Jurkat, Clone E6-1 (cell line): ENCODE measurements at places on chromosomes 1 and 21.
A peak's percentile ranks its signal among the peaks of the same experiment; 100 is the strongest.

GRCh38 chr1:93800856-93801255 lies 78.2 kb downstream of the DNTTIP2 start:
- DNase-seq, result no peak

GRCh38 chr21:32966120-32966519 lies 59.6 kb upstream of the OLIG2 start:
- no peak for DNase-seq

- no peak for DNase-seq
These were observed 35.7 kb upstream of the CLSTN1 start for GRCh38 chr1:9859281-9860014.

GRCh38 chr1:172954476-172955150 lies 96.1 kb downstream of the TNFSF18 start:
- DNase-seq, result no peak

DNA sequence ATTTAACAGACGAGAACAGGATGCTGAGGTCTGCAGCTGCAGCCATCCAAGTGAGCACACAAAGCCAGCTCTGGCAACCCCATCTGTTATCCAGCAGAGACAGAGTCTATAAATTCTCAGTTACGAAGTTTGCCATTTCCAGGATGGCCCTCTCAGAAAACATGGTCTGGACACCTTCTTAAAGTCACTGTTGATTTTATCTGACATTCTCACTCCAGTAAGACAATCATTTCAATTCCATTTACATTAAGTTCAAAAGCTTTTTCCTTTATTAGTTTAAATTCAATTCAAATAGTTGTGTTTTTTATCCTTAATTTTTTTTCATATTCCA lies 125.5 kb downstream of the DMRTB1 start:
- DNase-seq, result no peak

GRCh38 chr21:41817228-41817627 lies 50.4 kb upstream of the RIPK4 start:
- DNase-seq, result peak; percentile 55

GRCh38 chr21:35190201-35190701 lies 141.1 kb upstream of the RUNX1 start:
- DNase-seq, result no peak

DNA sequence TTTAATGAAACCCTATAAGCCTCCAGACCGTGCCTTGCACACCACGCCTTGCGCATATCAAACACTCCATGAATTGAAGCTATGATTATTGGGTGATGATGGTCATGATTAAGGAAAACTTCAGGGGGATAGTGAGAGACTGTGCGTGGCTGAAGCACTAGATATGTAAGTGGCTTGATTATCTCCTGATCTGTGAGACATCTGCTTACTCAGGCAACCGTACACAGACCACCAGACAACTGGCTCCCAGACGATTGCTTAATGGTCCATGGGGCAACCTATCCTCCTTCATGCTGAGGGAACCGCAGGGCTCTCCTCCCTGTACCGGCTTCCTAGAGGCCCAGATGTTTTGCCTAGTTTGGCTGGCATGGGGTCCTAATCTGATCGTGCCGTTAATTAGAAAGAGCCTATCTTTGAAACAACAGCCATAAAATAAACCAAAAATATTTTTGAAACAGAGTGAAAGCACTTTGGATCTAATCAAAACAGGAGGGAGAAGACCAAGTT lies 51.6 kb downstream of the IRF2BP2 start:
- DNase-seq, result peak; percentile 62

GRCh38 chr1:150410582-150411101 lies 46.7 kb downstream of the RPRD2 start:
- no peak for DNase-seq

DNA sequence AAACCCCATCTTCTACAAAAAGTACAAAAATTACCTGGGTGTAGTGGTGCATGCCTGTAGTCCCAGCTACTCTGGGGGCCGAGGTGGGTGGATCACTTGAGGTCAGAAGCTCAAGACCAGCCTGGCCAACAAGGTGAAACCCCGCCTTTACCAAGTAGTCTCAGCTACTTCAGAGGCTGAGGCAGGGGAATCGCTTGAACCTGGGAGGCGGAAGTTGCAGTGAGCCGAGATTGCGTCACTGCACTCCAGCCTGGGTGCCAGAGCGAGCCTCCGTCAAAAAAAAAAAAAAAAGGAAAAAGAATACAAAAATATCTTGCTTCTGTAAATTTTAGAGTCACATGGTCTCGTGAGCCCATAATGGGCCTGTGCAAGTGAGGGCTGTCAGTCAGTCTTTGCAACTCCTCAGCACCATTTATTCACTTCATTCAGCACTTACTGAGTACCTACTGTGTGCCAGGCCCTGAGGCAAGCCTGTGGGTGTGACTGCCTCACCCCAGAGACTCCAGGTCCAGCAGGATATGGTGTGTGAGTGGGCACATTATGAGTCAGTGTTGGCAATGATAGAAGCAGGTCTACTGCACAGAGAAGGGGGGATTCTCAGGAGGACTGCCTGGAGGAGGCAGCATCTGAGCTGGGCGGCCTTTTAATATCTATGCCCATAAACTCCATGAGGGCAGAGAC lies 46.8 kb upstream of the TARDBP start:
- DNase-seq, result no peak

DNA sequence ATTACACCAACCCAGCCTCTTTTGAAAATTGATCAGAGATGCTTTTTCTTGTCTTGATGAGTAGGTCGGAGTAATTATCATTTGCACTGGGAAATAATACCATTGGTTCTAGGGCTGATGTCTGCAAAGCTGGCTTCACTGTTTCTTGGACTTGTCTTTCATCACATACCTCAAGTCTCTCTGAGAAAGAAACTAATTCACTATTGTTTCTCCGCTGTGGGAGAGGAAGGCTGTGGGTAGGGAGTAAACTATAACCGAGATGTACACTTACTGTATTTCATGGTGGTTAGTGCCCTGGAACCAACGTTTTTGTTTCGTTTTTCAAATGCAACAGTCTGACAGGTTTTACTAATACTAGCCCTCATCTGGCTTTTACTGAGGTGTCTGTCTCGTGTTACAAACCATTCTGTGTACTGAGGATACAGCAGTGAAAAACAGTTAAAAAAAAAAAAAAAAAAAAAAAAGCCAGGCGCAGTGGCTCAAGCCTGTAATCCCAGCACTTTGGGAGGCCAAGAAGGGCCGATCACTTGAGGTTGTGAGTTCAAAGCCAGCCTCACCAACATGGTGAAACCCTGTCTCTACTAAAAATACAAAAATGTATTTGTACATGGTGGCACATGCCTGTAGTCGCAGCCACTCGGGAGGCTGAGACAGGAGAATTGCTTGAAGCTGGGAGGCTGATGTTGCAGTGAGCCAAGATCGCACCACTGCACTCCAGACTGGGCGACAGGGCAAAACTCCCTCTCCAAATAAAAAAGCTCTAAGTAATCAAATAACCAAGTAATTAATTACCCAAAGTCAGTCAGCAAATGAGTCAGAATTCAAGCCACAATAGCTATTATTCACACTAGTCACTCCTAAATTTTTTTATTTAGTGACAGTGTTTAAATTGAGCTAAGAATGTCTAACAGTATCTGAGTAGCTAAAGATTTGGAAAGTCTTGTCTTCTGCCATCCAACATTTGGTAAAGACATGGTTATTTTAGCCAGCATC lies 23.3 kb downstream of the TOMM20 start:
- no peak for DNase-seq

DNA sequence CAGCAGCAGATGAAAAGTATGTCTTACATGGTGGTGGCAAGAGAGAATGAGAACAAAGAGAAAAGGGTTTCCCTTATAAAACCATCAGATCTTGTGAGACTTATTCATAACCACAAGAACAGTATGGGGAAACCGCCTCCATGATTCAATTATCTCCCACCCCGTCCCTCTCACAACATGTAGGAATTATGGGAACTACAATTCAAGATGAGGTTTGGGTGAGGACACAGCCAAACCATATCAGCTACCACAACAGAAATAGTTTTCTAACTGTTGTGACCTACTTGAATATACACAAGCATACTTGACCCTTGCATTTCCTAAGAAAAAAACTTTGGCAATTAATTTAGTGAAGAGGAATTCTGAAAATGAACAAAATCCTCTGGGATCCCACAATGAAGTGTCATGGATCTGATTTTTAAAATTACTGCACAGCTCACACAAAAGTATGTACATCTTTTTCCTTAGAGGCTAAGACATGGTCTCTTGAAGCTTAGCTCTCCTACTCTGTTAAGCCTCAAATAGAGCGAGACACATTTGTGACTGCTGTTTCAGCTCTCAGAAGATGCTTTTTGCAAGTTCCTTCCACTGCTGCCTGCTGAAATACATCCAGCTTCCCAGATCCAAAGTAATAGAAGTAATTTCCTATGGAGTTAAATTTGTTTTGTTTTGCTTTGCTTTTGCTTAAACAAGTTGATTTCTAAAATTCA lies 265.8 kb downstream of the DPYD start:
- no peak for DNase-seq
